ENCODE measurements at places on chromosomes 4 and X.

GRCh38 chr4:181166742-181167399 lies 1076.3 kb upstream of the TENM3 start:
- DNase-seq: no peak

- DNase-seq: peak; percentile 48
Observed at GRCh38 chrX:13651150-13651549, 1.8 kb upstream of the TCEANC start.

GRCh38 chr4:76219299-76220055 lies 5.9 kb upstream of the SCARB2 start:
- peak; percentile 45 for DNase-seq

DNA sequence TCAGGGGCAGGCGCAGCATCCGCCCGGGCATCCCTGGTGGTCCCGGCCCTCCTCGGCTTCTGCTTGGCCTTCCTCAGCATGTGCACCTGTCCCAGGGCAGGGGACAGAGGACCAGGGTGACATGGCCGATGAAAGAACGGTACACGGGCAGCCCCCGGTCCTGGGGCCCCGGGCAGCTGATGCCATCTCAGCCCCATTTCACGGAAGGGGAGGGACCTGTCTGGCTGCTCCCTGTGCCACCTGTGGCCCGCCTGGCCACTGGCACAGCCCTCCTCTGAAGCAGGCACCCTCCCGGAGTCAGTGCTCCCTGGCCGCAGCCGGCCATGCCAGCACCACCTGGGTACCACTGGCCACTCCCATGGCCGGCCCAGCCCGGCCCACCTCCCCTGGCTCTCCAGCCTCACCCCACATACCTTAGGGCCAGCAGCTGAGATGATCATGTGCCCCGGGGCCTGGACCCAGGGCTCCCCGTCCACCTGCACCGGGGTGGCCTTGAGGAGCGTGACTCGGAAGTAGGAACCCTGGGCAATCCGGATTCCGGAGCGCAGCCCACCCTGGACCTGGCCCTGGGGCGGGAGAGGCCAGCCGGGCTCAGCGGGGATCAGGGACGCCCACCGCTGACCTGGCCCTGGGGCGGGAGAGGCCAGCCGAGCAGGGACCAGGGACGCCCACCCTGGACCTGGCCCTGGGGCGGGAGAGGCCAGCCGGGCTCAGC lies 12.6 kb downstream of the DGKQ start:
- DNase-seq: no peak

- peak; percentile 85 for DNase-seq
Observed at GRCh38 chr4:101200561-101200960, 146.8 kb downstream of the PPP3CA start.

DNA sequence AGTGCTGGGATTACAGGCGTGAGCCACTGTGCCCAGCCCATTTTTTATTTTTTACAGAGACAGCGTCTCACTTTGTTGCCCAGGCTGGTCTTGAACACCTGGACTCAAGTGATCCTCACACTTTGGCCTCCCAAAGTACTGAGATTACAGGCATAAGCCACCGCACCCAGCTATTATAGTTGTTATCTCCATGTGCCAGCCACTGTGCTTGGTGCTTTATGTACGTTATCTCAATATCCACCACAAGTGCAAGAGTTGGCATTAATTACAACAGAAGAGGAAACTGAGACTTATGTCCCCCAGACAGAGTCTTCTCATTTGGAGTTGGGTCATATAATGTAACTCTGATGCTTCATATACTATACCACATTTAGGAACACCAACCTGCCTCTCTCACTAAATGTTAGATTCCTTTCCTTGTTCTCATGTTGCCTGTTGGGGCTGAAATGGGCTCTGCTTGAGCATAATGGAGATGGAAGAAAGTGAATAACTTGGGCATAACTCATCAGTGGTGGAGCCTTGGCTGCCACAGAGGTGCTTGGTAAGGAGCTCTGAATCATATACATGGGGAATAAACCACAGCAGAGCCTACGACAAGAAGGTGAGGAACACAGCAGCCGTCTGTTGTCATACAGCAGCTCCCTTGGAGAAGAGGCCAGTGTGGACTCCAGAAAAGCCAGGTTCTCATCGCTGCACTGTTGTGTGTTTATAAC lies 84.3 kb downstream of the SPRY1 start:
- peak; percentile 72 for DNase-seq

DNA sequence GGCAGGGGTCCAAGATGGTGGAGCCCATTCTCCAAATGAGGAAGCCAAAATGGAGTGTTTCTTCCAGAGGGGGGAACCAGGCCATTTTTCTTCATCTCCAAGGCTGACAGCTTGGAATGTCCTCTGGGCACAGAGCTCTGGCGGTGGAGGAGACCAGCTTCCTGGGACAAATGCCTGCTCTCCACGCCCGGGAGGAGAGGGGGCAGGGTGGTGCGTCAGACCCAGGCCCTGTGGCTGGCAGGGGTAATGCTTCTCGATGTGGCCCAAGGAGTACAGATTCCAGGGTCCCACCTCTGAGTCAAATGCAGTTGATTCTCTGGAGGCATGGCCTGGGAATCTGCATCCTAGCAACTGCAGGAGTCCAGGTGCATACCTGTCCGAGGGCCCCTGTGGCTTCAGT lies 44.6 kb upstream of the ADRA2C start:
- DNase-seq: no peak

- no peak for DNase-seq
Observed at GRCh38 chr4:39571054-39571453, 43.8 kb upstream of the UGDH start.

- DNase-seq: no peak
Observed at GRCh38 chr4:71866212-71866885, 82.5 kb upstream of the GC start.

- DNase-seq: no peak
Observed at GRCh38 chr4:48370260-48371134, 29.2 kb downstream of the SLAIN2 start.

GRCh38 chrX:153539171-153539978 lies 21.9 kb downstream of the ATP2B3 start:
- peak; percentile 73 for DNase-seq

DNA sequence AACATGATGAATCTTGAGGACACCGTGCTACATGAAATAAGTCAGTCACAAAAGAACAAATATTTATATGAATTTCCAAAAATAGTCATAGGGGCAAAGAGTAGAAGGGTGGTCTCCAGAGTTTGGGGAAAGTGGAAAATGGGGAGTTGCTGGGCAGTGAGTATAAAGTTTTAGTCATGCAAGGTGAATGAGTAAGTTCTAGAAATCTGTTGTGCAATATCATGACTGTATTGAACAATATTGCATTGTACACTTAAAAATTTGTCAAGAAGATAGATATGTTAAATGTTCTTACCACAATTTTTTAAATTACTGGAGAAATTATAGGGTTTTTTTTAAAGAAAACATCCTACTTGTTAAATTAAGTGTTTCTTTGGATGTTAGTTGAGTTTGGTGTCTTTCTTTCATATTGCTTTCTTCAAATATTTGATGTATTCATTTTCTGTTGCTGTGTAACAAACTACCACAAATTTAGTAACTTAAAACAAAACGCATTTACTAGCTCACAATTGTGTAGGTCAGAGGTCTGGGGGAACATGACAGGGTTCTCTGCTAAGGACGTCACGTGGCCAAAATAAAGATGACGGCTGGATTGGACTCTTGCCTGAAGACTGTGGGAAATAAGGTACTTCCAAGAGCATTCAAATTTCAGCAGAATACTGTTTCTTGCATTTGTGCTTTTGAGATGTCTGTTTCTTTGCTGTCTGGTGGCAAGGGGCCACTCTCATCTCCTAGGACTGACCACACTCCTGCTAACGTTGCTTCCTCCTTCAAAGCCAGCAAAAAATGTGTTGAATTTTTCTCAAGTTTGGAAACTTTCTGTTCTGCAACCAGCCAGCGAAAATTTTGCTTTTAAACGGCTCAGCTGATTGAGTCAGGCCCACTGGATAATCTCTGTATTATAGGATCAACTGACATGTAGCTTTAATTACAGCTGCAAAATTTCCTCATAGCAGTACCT lies 76.7 kb downstream of the CPEB2 start:
- peak; percentile 27 for DNase-seq

DNA sequence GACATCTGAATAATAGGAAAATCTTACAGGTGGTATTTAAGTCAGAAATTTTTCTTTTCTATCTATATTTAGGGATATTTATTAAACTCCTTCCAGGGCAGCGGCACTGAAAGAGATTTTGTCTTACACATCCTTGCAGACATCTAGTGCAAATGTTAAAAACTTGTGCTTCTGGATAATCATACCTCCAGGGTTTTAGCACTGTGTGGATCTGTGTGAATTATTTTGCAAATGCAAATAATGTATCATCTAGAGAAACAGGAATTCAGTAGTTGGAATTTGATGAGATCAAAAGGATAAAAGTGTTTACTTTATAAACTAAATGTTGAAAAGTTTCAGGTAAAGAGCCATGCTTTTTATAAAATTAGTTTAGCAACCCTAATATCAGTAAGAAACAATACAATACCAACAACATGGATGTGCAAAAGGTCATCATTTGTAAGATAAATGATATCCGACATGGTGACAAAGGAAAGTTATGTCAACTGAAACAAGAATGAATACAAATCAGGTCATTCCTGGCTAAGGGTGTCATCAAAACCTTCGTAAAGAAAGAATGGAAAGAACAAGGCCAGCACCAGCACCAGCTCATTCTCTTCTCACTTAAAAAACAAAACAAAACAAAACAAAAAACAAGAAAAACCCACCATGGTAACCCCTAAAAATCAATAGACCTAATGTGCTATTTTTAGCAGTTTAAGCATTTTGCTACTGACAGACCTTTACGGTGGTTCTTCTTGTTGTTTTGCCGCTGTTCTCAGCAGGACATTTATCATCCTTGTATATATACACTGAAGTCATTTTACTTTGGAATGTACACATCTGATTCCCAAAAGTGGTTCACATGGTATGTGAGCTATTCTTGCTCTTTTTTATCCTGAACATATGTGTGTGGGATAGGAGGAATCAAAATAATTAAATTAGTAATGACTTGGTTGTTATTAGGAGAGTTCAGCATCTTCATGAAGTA lies 219.7 kb upstream of the NDST3 start:
- DNase-seq: no peak

GRCh38 chrX:46279925-46280313 lies 265.3 kb downstream of the ZNF674 start:
- DNase-seq: peak; percentile 34

GRCh38 chr4:105236202-105236915 lies 89.7 kb downstream of the TET2 start:
- no peak for DNase-seq

- DNase-seq: no peak
Observed at GRCh38 chrX:131270080-131270479, 19.0 kb downstream of the IGSF1 start.

DNA sequence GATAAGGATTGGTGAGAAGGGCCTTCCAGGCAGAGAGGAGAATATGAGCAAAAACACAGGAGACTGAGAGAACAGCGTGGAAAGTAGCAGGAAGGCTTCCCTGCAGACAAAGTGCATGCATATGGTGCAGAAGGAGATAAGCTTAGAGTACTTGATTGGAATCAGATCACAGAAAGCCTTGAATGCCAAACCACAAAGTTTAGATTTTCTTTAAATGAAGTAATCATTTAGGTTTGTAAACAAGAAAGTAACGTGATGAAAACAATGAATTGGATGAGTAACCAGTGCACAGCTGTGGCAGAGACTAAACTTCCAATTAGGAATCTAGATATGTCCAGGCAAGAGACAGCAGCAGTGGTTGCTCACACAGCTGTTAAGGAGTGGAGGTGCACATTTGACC lies 83.8 kb upstream of the C1QTNF7 start:
- no peak for DNase-seq

DNA sequence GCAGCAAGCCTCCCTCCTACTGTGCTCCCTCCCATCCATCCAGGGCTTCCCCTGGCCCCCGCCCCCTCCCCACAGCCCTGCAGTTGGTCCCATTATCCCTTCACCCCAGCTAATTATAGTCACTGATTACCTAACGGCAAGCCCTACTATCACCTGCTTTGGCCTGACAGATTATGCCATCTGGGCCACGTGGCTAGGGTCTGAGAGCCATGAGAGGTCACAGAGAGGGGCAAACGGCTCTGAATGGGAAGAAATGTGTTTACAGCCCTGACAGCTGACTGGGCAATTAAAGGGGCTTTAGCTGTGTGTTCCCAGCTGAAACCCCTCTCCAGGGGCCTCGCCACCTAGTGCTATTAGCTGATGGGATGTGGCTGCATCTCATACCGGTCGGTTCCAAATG lies 134.4 kb upstream of the CPEB2 start:
- DNase-seq: no peak

- DNase-seq: peak; percentile 68
Observed at GRCh38 chrX:131650637-131651410, 107.0 kb downstream of the OR13H1 start.

DNA sequence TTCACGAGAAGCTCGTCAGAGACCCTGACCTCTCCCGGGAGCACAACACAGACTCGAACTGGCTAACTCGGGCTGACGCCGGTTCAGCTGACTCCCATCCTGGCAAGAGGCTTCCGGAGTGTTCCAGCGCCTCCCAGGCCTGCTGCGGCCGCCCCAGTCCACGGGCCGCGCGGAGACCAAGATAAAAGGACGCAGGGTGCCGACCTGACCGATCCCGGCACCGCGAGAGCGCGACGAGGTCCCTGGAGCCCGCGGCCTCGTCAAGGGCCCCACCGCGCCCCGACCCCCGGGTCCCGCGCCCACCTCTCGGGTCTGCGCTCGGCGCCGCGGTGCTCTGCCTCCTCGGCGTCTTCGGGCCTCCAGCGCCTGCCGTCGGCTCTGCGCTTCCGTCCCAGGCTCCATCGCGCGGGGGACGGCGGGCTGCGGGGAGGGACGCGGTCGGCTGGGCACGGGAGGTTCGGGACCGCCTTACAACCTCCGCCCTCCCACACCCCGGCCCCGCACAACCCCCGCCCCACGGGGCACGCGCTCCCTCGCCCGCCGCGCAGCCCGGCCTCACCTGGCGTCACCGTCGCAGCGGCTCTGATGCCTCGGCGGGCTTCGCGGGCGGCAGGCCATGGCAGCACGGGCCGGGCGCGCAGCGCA lies 426 bp downstream of the SLBP start:
- peak; percentile 5 for DNase-seq

DNA sequence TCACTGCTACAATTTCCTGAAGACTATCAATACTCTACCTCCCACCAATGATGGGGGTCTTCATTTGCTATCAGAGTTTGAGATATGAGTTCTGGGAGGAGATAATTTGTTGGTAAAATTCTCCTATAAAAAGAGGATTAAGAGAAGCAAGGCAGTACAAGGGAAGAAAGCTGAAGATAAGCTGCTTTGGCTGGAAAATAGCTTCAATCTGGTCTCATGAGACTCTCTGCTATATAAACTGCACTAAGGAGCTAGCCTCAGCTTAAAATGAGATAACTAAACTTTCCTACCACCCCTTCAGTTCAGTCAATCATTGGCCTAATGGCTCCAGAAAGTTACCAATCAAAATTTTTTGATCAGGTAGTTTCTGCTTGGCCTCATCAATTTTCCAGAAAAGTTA lies 2105.0 kb downstream of the ARAP2 start:
- no peak for DNase-seq

- peak; percentile 94 for DNase-seq
Observed at GRCh38 chr4:176270669-176271068, 1.6 kb upstream of the ASB5 start.

- DNase-seq: peak; percentile 78
Observed at GRCh38 chr4:175635546-175635945, 176.5 kb downstream of the GPM6A start.

- no peak for DNase-seq
Observed at GRCh38 chr4:182144626-182145333, 98.4 kb upstream of the TENM3 start.

GRCh38 chr4:83276299-83277040 lies 8.1 kb downstream of the COQ2 start:
- no peak for DNase-seq

All from PC-3 (cell line).